ENCODE measurements at places on chromosomes 7 and 10. TPM values are rescaled to one million over a fixed set of nuclear protein-coding genes. Genes with fewer than 3 reads are reported as not detected.

The C7orf57 gene
- total RNA-seq, result not detected

- no peak for ATAC-seq
Observed at GRCh38 chr10:110527731-110528171, 30.0 kb downstream of the DUSP5 start.

The SLC26A4 gene
- total RNA-seq, result 0.31 TPM

- peak; percentile 49 for ATAC-seq
Observed at GRCh38 chr7:47792521-47793121, 155.6 kb downstream of the PKD1L1 start.

The ZMIZ1 gene
- total RNA-seq, result 32.7 TPM

DNA sequence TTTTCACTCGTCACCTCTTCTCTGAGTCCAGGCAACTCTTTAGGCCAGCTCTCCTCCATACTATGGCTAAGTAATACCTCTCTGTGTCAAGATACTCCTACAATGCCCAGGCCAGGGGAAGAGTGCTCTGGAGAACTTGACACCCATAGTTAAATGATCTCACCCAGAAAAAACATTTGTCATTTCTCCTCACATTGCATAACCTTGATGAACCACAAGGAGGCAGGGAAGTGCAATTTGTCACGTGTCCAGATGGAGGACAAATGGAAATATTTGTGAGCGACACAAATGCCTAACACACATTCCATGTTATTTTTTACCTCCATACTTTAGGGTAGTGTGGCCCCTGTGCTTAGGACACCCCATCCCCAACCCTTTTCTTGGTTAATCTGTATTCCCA is 78.3 kb downstream of the HTR7 start:
- no peak for ATAC-seq

The HHEX gene
- 0.38 TPM for total RNA-seq

DNA sequence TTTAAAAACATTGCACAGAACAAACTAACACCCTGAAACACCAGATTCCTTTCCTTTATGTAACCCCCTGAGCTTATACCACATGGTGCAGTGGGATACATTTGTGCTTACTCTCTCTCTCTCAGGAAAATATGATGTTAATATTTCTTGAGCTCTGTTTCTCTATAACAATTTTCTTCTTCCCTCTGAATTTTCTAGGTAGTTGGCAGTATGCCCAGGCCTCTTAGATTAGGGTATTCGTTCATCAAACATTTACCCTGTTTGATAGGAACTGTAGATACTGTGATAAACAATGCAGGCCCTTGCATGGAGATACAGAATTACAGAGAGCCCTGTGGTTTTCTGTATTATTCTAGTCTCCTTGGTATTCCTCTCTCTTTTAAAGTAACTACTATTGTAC is 567.8 kb downstream of the IPMK start:
- ATAC-seq, result no peak

DNA sequence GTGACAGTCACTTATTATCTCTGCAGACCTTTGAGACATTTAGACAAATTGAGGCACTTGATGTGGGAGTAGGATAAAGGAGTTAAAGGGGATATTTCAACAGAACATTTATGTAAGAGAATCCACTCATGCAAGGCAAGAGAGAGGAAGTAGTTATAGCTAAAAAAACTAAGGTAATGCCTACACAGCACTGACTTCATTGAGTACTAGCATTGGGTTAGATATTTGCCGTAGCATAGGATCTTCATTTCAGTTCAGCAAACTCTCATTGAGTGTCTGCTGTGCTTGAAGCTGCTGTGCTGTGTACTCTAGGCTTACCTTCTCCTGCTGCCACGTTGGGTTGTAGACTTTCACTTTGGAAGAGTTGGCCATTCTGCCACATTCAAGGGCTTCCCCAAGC is 10.5 kb upstream of the ENTPD1 start:
- no peak for ATAC-seq

The ANAPC16 gene
- total RNA-seq, result 45.4 TPM

GRCh38 chr10:22427890-22428571 is 82.7 kb downstream of the SPAG6 start:
- peak; percentile 86 for ATAC-seq

The FAM25A gene
- not detected for total RNA-seq

- no peak for ATAC-seq
Observed at GRCh38 chr10:106682175-106682574, 482.3 kb downstream of the SORCS1 start.

All from motor neuron (in vitro differentiated cells).